Fibroblast of the conjunctiva (primary cell): ENCODE measurements at places on chromosomes 11 and 22.

DNA sequence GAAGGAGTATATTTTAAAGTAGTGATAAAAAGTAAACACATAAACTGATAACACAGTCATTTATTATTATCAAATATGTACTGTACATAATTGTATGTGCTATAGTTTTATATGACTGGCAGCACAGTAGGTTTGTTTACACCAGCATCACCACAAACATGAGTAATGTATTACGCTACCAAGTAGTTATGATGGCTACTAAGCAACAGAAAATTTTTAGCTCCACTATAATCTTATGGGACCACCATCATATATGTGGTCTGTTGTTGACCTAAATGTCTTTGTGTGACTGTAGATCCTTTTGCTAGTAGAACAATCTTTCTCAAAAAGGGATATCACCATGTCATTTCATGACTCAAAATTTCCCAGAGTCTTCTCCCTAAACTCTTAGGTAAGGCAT, 93.5 kb downstream of the LARGE2 start:
- no peak for DNase-seq

GRCh38 chr11:63536669-63537292, at the start of gene PLAAT4:
TSS of gene PLAAT4 (plus strand) at chr11:63536808. CDS start at chr11:63536869, 61 bp downstream.
- DNase-seq, result peak; percentile 43

GRCh38 chr22:29306835-29307595, 565 bp downstream of the GAS2L1 start:
- DNase-seq, result no peak

DNA sequence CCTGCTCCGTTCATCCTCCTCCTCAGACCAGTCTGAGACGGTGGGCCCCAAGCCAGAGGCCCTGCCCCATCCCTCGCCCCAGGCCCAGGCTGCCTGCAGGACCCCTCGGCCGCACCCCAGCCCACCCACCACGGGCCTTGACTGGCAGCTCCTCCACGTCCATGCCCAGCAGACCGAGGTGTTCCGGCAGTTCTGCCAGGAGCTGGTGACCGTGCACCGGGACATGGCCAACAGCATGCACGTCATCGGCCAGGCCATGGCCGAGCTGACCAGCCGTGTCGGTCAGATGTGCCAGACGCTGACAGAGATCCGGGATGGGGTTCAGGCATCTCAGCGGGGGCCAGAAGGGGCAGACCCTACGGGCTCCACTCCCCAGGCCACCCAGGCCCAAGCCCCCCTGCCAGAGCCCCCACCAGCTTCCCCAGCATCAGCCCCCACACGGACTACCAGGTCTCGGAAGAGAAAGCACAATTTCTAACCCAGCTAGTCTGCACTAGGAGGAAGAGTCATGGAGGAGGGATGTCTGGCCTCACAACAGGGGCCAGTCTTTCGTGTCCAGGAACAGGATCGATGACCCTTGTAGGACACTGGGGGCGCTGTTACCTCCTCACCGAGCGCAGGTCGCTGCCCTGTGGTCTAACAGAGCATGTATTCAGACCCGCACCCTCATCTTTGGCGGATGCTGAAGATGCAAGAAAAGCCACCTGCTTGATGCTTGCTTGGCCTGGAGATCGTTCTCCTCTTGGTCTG, 66.3 kb downstream of the PRDM11 start:
- DNase-seq, result no peak

DNA sequence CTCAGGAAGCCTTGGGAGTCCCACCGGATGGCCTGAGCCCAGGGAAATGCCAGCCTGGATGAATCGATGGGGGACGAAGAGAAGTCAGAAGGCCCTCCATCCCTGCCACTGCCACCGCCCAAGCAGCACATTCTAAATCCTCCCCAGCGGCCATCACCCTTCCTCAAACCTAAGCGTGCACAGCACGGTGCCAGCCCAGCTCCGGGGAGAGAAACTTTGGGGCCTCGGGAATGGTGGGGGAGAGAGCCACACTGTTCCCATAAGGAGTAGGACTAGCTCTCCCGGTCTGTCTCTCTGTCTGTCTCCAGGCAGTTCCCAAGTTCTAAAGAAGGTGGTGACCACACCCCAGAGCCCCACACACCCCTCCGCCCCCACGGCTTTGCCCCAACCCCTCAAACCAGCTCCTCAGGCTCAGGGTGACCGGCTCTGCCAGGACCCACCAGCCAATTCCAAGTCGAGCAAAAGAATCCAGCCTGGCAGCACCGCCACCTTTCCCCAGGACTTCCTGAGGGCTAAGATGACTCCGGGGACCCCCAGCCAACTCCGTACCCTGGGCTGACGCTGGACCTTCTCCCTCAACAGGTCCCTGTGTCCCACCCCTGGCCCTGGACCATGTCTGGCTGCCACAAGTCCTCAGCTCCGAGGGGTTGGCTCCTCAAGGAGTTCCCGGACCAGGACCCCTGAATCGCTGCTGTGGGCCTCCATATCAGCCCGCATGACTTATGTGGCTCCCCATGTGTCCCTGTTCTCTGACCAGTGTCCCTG, 2.7 kb downstream of the AHNAK start:
- DNase-seq, result no peak

- DNase-seq, result peak; percentile 81
Measured at GRCh38 chr11:46237248-46238077, 40.0 kb upstream of the CREB3L1 start.
